Activated naive CD4-positive, alpha-beta T cell treated with anti-CD3 and anti-CD28 coated beads for 36 hours (primary cell): ENCODE measurements at places on chromosomes 2 and 18. TPM values are rescaled to one million over a fixed set of nuclear protein-coding genes. Genes with fewer than 3 reads are reported as not detected.

The TMEM37 gene
- total RNA-seq = not detected

The G6PC2 gene
- total RNA-seq = not detected

The PAX8 gene
- 2.0 TPM for total RNA-seq

GRCh38 chr18:78660311-78660710 lies 319.3 kb upstream of the SALL3 start:
- H3K4me3 ChIP-seq = no peak overlapping the region
- no peak for DNase-seq
- no peaks in the 10 kb centered on the region for H3K4me1 ChIP-seq

GRCh38 chr2:23593752-23594459 lies 208.9 kb downstream of the KLHL29 start:
- no peak overlapping the region for H3K4me3 ChIP-seq
- no peak overlapping the region for H3K27ac ChIP-seq
- H3K36me3 ChIP-seq = no peaks in the 10 kb centered on the region
- DNase-seq = no peak

The KCNG2 gene
- total RNA-seq = not detected
